ENCODE measurements at places on chromosomes 7 and 10. TPM values are rescaled to one million over a fixed set of nuclear protein-coding genes. Genes with fewer than 3 reads are reported as not detected.

The SYNPO2L gene
- total RNA-seq = not detected

The UBN2 gene
- 9.7 TPM for total RNA-seq

The OR13A1 gene
- not detected for total RNA-seq

The PSD gene
- 7.2 TPM for total RNA-seq

The TRIM73 gene
- total RNA-seq = 3.0 TPM

The FBXL13 gene
- total RNA-seq = 0.74 TPM

The RARRES2 gene
- total RNA-seq = not detected

The COL13A1 gene
- total RNA-seq = not detected

The ANXA8L1 gene
- not detected for total RNA-seq

The PNLIP gene
- not detected for total RNA-seq

The ZNF804B gene
- total RNA-seq = not detected

The BEND7 gene
- not detected for total RNA-seq

The OR9A2 gene
- not detected for total RNA-seq

The PTER gene
- 16.7 TPM for total RNA-seq

The NDUFB8 gene
- total RNA-seq = 427 TPM

The ELMO1 gene
- 129 TPM for total RNA-seq

The PFKP gene
- total RNA-seq = 96.2 TPM

The ZNF735 gene
- not detected for total RNA-seq

The ATAD1 gene
- total RNA-seq = 53.7 TPM

The AKR1B1 gene
- total RNA-seq = 103 TPM

The BAIAP2L1 gene
- total RNA-seq = 6.1 TPM

The FANK1 gene
- 0.52 TPM for total RNA-seq

The ZNF727 gene
- 0.44 TPM for total RNA-seq

The NPFFR1 gene
- total RNA-seq = not detected

The CDC14C gene
- not detected for total RNA-seq

The SPDYE9 gene
- not detected for total RNA-seq

The TMEM72 gene
- not detected for total RNA-seq

The CCDC3 gene
- not detected for total RNA-seq

The ING3 gene
- 26.7 TPM for total RNA-seq

The PIK3AP1 gene
- 1.6 TPM for total RNA-seq

The DMBT1 gene
- not detected for total RNA-seq
